ENCODE measurements at places on chromosomes 2 and 18.

GRCh38 chr18:47928466-47928865 lies 2.0 kb downstream of the SMAD2 start:
- no peak for DNase-seq

GRCh38 chr2:163467251-163467630 lies 268.6 kb downstream of the FIGN start:
- DNase-seq, result no peak

- DNase-seq, result no peak
Observed at GRCh38 chr18:34115409-34116081, 109.2 kb downstream of the NOL4 start.

DNA sequence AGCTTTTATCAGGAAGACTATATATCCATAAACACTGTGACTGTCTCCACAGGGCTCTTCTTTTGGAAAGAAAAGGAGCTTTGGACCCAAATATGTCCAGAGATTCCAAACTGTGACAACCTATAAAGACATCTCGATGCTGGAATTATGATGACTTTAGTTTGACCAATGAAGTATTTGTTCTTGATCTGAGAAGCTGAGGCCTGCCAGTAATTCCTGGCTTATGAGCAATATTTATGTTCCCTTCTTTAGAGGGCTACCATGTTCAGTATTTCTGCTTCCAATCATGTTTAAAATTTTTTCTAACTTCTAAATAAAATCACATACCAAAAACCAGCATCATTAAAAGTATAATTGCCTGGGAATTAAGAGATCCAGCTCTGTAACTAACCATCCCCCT lies 41.1 kb downstream of the FEZ2 start:
- no peak for DNase-seq

DNA sequence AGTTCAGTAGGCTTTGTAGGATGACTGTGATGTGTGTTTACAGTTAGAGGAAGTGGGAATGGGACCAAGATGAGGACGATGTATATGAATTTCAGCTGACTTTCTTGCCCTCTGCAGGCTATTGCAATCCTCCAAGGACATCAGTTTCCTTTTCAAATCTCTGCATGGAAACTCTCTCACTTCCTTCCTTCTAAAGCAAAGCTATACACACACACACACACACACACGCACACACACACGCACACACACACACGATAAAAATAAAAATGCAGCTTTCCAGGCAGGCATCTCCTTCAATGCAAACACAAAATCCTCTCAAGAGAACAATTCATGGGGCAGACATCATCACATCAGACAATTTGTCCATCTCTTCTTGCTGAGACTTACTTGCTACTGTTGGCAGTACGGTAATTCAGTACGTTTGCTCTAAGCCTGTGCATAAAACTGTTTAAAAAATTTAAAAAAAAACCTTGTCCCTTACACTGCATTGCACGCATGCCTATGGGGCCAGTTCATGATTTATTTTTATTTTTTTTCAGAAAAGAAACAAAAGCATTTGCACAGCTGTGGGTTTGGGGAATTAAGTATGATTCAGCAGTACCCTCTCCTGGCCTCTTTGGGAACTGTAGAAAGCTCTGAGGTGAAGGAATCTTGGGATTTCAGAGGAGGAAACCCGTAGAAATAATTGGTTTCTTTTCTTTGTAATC lies 27.1 kb upstream of the ICOS start:
- no peak for DNase-seq

DNA sequence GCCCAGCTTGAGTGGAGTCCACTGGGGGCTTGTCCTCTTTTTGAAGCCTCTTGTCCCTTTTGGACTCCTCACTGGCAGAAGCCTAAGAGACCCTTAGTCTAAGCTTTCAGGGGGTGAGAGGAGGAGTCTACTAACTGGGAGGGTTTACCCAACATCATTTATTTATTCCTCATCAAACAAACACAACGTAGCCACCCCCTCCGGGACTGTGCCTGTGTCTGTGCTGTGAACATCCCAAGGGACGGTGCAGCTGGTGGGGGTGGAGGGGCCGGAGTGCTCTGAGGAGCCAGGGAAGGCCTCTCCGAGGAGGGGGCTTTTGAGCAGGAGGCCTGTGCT lies 42.7 kb upstream of the TAF1B start:
- no peak for DNase-seq

- no peak for DNase-seq
Observed at GRCh38 chr18:31658670-31659575, 25.5 kb downstream of the B4GALT6 start.

DNA sequence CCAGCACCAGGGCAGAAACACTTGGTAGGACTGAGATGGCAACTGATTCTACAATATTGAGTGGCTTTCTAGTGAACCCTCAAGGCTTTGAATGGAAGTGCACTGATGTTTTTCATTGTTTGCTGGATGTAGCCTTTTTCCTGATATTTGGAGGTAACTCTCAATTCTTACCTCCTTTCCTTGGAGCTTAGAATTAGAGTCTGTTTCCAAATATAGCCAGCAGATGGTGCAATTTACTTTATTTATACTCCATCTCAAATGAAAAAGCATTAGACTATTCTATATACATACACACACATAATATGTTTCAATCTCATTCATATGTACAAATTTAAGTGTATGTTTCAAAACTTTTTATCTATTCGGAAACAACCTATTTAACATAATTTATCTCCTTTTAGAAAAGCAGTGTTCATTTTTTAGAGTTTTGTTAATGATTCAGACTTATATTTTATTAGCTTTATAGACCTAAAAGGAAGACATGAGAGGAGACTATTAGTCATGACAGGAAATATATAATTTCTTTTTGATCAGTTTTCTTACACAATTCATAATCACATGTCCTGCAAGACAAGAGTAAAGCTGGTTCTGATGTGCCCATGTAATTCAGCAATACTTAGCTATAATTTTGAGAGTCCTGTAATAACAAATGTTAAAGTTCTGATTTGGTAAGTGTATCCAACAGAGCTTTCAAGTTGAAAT lies 124.8 kb downstream of the NUP35 start:
- DNase-seq, result no peak

DNA sequence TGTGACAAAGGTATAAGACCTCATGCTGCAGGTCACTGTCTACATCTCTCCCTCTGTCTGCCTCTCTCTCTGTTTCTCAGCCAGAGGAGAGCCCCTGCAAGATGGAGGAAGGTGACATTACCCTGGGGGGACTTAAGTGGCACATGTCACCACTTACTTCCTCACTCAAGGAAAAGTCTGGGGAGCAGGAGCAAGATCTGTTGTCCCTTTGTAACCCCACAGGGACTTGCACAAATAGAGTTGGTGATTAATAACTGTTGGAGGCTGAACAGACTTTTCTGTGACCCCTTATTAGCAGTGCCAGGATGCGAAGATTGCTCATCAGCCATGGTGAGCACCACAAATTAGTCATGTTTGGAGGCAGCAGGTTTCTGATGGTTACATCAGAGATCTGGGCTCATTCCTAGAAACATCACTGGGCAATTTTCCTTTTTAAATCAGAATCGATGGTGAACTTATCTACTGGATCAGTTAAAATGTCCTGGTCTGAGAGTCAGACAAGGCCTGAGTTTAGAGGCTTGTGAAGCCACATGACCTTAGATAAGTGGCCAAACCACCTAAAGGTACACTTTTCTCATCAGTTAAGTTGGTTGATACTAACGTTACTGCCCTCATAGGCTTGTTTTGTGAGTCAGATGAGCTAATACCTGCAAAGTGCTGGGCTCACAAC lies 81.2 kb upstream of the LTBP1 start:
- no peak for DNase-seq

- peak; percentile 26 for DNase-seq
Observed at GRCh38 chr18:57434536-57435494, at the start of gene ONECUT2. TSS of gene ONECUT2 (plus strand) at chr18:57435374. CDS start at chr18:57435717, 343 bp downstream.

DNA sequence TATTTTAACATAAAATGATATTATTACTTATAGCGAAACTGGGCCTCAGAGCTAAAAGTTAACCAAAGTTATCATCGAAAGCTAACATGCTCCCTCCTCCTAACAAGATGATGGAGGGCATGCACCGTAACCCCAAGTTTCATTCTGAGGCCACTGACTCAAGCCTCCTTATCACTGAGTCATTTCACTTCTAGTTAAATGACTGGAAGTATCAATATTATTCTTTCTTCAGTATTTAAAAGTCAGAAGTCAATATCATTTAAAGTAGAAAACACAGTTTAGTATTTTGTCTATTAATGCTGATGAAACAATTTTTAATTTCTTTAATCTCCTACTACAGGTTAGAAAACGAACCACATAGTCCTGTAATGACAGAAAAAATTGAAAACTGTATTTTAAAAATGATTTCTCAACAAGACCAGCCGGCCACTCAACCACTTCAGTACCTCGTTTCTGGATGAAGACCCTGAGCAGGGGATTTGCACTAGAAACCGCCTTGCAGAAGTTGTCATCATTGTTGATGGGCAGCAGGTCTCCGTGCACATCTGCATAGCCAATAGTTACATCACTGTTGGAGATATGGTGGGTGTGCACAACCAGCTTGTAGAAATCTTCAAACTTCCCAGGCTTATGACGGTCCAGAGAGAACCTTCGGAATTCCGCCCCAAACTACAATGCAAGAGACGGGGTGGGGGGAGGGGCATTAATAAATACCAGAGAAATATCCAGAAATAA lies 44.9 kb downstream of the PARD6G start:
- no peak for DNase-seq

DNA sequence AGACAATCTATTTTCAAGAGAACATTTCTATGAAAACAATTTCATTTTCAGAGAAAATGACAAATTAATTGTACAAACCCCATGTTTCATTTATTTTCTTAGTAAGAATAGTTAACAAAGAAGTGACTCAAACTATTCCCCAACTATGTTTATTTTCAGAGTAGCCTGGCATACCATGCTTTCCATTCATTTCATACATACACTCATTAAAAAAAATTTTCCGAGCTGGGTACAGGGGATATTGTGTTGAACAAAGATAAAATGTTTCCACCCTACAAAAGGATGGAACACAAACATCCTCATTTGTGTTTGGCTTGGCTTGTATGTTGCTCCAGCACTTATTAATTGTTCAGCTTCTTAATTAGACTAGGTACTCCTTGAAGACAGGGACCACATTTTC lies 331.4 kb downstream of the EXOC6B start:
- no peak for DNase-seq

- DNase-seq, result no peak
Observed at GRCh38 chr18:11155034-11155759, 5.8 kb upstream of the PIEZO2 start.

- no peak for DNase-seq
Observed at GRCh38 chr2:100831831-100832230, 11.9 kb downstream of the NPAS2 start.

- no peak for DNase-seq
Observed at GRCh38 chr2:14944562-14945346, 312.2 kb downstream of the LRATD1 start.

- DNase-seq, result no peak
Observed at GRCh38 chr2:172673056-172673683, 62.5 kb upstream of the RAPGEF4 start.

Measured in stimulated activated CD4-positive, alpha-beta T cell treated with anti-CD3 and anti-CD28 coated beads, Interleukin-1b, Interleukin-23, amount 100 ng/mL, for 1 hour (primary cell).